ENCODE measurements at places on chromosomes 1 and 21.
A peak's percentile ranks its signal among the peaks of the same experiment; 100 is the strongest.

DNA sequence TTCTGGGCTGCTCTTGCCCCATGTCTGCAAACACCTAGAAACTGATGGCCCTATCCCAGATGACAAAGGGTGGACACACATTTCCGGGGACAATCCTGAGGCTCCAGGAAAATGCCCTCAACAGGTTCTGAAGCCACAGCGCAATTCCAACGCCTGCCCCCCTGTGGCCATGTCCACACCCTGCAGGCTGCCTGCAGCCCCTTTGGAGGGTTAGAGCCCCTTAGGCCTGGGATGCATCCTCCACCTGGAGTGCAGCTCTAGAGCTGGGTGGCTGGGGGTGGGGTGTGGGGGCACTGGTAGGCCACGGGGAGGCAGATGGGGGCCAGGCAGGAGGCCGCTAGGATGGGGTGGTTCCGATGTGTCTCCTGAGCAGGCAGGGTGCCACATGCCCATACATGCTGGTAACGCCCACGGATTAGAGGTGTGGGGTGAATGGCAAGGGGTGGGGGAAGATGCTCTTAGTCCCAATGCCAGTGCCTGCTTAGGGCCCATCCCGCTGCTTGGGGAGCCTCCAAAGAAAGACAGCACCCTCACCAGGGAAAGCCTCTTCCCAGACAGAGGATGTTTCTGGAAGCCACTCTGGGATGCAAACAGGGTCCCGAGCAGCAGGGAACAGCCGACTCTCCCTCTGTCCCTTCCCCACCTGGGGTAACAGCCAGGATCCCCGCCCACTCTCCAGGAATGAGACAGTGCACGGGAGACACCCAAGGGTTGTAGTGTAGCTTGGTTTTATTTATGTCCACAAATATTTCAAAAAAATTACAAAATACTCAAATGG lies 34.0 kb downstream of the SLC45A1 start:
- no peak for DNase-seq

DNA sequence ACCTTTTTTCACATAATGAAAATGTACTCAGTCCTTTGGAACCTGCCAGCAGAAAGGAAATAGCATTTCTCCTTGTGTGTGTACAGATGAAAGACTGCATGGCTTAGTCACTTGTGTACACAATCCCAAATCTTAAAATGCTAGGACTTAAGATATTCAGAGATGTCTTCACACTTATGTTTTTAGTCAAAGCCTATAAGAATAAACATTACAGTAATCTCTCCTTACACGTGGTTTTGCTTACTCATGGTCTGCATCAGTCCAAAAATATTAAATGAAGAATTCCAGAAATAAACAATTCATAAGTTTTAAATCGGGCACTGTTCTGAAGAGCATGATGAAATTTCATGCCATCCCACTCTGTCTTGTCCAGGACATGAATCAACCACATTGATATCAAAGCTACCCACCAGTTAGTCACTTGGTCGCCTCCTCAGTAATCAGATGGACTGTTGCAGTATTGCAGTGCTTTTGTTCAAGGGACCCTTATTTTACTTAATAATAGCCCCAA lies 75.7 kb upstream of the RRP15 start:
- DNase-seq, result no peak

- no peak for DNase-seq
Measured at GRCh38 chr1:110876748-110877341, 3.9 kb downstream of the CD53 start.

DNA sequence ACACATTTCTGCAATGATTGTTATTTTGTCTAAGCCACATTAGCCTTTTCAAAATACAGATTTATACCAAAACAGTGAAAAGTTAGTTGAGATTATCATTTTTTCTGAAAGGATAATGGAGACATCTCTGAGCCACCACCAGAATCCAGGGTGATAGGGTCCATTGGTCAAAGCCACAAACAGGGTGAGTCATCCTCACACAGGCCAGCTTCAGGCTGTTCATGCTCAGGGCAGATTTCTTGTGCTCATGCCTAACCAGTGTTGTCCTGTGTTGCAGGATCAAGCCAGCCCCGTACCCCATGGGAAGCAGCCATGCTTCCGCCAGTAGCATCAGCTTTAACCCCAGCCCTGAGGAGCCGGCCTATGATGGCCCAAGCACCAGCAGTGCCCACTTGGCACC lies 13.4 kb downstream of the ELOA start:
- DNase-seq, result no peak

GRCh38 chr1:110620686-110621085 lies 14.5 kb upstream of the KCNA2 start:
- no peak for DNase-seq

DNA sequence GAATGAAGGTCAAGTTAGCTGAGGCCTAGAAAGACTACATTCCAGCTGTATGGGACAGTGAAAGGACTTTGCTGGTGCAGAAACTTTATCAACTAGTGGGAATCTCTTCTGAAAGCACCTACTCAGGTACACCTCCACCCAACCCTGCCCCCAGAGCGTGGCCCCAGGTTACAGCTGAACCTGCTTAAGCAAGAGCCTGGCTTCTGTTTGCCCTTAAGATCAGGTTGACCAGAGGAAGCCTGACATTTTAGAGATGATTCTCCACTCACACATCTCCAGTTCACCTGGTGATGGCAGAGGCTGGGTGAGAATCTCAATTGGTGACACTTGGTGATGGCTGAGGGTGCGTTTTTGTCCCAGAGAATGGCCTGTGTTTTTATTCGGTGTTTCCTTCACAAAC lies 24.0 kb downstream of the ELAPOR1 start:
- DNase-seq, result no peak

GRCh38 chr1:19086176-19086875 lies 123.7 kb downstream of the UBR4 start:
- no peak for DNase-seq

DNA sequence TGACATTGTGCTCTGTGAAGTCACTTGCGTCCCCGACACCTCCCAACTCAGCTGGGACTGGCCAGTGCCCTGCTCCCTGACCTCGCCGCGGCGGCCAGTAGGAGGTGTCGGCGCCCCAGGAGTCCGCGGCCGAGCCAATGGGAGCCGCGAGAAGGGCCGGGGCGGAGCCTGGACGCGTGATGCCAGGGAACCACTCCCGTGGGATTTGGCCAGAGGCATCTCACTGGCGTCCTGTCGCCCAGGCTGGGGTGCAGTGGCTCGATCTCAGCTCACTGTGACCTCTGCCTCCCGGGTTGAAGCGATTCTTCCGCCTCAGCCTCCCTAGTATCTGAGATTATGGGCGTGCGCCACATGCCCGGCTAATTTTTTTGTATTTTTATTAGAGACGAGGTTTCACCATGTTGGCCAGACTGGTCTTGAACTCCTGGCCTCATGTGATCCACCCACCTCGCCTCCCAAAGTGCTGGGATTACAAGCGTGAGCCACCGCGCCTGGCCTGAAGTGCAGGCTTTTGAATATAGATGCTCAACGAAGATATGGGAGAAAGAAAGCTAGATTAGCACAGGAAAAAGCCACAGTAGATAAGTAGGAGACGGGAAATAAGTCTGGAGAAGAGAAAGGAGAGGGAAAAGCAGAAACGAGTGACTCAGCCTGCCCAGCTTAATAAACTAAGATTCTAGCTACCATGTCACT lies 38.0 kb downstream of the ZBTB8OS start:
- peak; percentile 34 for DNase-seq

DNA sequence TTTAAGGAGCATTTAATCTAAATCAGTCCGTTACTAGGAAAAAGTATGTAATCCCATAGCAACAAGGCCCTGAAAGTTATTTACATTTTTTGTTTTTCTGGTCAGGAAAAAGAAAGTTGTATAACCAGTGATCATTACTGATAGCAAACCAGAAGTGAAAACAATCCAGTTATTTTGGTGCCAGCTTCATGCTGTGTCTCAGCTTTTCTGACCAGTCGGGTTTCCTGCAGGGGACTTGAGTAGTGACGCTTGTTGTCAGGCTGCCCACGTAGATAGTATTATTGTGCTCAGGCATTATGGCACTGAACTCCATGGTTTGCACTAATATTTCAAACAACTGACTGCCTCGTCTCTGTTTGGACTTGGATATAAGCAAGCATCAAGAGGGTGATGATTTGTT lies 55.2 kb downstream of the SASS6 start:
- no peak for DNase-seq

Measured in activated CD8-positive, alpha-beta memory T cell treated with anti-CD3 and anti-CD28 coated beads, Interleukin-2, amount 50 U/mL, for 4 hours (primary cell).